T-helper 17 cell (primary cell): ENCODE measurements at places on chromosomes 11 and 22. TPM values are rescaled to one million over a fixed set of nuclear protein-coding genes. Genes with fewer than 3 reads are reported as not detected.

DNA sequence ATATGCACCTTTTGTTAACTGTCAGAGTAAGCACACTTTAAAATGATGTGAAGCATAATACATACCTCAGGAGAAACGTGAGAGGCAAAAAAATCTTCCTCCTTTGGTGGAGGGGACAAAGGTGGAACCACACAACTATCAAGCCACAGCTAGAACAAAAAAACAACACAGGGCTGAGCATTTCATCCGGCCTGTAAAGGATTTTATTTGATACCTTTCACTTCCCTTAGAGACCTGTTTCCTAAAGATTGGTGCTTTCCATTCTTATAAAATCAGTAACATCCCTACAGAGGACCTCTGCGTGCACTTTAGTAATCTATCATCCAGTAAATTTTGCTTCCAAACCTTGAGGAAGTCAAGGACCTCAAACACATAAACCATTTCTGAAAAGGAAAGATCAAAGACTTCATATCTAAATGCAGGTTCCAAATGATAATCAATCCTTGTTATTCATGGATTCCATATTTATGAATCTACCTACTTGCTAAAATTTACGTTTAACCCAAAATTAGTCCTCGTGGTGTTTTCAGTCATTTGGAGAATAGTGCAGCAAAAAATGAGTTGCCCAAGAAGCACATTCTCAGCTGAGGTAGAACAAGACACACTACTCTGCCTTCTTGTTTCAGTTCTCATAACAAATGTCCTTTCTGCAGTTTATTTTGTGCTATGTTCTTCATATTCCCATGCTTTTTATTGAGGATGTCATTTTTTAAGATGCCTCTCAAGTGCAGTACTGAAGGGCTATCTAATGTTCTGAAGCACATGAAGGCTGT, 22.7 kb downstream of the ARFGAP3 start:
- no peak for DNase-seq
- H3K36me3 ChIP-seq = peaks cover 4% of the 10 kb centered on the region
- no peak overlapping the region for H3K4me3 ChIP-seq

UPK3A gene
- not detected for total RNA-seq

MS4A14 gene
- not detected for total RNA-seq

DNA sequence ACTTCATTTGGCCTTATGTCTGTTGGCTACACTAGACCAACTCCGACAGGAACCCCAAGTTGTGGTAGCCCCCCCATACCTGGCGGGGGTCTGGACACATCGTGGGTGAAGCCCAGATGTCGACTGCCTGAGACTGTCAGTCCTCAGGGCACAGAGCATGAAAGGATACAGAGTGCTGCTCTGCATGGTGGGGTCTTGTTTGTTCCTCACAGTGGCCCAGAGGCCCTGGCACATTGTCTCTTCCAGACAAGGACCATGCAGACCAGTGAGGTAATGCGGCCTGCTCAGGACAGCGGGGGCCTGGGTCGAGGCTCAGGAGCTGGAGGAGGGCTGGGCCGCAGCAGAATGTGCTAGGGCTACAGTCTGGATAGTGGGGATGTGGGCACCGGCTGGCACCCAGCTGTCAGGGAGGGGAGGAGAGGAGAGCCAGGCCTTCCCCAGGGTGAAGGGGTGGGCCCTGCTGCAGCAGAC, 14.6 kb downstream of the CAPN5 start:
- H3K27ac ChIP-seq = peak overlapping the region; percentile 85
- peaks cover 15% of the 10 kb centered on the region for H3K4me1 ChIP-seq
- no peaks in the 10 kb centered on the region for H3K36me3 ChIP-seq
- no peaks in the 10 kb centered on the region for H3K27me3 ChIP-seq
- DNase-seq = peak; percentile 9

DNA sequence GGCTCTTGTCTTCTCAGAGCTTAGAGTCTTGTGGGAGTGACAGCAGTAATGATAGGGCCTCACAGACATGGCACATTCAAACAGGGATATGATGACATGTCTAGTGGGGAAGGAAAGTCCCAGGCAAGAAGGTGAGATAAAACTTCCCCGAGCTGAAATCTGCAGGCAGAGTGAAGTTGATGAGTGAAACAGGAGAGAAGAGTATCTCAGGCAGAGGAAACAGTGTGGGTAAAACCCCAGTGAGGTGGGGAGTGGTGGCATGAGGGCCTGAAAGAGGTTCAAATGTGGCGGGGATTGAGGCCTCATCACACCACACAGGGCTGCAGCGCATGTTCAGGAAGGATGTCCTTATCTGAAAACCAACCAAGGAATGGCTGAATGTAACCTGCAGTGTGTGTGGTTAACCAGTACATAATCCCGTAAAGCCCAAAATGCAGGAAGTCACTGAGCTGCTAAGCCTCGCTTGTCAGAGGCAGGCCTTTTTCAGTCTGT, 153.8 kb upstream of the E2F8 start:
- H3K36me3 ChIP-seq = no peaks in the 10 kb centered on the region
- H3K4me3 ChIP-seq = no peak overlapping the region
- DNase-seq = no peak
- peaks cover 13% of the 10 kb centered on the region for H3K27me3 ChIP-seq
- H3K27ac ChIP-seq = no peak overlapping the region

GP1BB gene
- total RNA-seq = 3.5 TPM

DNA sequence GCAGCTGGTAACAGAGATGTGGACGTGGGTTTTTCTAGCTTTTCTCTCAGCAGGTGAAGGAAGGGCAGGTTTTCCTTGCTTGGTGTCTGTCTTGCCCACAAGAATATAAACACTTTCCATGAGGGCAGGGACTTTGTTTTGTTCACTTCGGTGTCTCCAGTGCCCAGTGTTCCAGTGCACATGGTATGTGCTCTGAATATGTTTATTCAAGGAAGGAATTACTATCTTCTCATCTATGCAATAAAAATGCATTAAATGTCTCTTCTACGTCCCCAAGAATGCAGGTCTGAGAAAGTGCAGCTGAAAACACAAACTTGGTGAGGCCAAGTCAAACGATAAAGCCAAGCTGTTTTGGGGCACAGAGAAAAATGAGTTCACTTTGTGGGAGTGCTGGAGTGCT, 56.3 kb upstream of the PLET1 start:
- H3K4me3 ChIP-seq = no peak overlapping the region
- H3K4me1 ChIP-seq = peaks cover 23% of the 10 kb centered on the region
- DNase-seq = no peak
- peaks cover 4% of the 10 kb centered on the region for H3K36me3 ChIP-seq

KCNA4 gene
- total RNA-seq = not detected

OAF gene
- 1.3 TPM for total RNA-seq

GRCh38 chr11:83292709-83293456, 6.7 kb upstream of the CCDC90B start:
- H3K27ac ChIP-seq = peak overlapping the region; percentile 24
- no peak for DNase-seq
- H3K4me1 ChIP-seq = peaks cover 7% of the 10 kb centered on the region
- peaks cover 2% of the 10 kb centered on the region for H3K36me3 ChIP-seq
- H3K27me3 ChIP-seq = peaks cover 41% of the 10 kb centered on the region

WT1 gene
- not detected for total RNA-seq

DNA sequence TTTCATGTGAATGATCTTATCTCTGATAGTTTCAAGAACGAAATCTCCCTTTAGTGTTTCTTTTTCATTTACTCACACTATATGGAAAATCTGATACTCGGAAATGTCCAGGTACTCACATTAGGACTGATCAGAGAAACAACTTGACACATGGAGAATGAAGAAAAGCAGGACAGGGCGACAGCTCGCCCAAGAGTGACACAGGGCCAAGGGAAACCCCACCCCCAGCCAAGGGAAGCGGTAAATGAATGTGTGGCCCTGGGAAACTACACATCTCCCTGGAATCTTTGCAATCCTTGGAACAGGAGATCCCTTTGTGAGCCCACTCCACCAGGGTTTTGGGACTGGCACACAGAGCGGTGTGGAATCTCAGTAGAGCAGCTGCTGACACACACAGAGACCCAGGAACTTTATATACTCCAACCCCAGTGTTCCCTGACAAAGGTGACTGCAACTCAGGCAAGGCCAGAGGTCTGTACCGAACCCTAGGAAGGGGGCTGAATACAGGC, 303.7 kb upstream of the ARHGAP42 start:
- no peaks in the 10 kb centered on the region for H3K36me3 ChIP-seq
- H3K27me3 ChIP-seq = no peaks in the 10 kb centered on the region
- no peaks in the 10 kb centered on the region for H3K4me1 ChIP-seq
- no peak overlapping the region for H3K27ac ChIP-seq
- no peak for DNase-seq
- no peak overlapping the region for H3K4me3 ChIP-seq

COX8A gene
- 108 TPM for total RNA-seq

GRCh38 chr22:32144496-32145274, 14.4 kb downstream of the C22orf42 start:
- peak overlapping the region; percentile 91 for H3K27ac ChIP-seq
- no peak overlapping the region for H3K4me3 ChIP-seq
- peaks cover 37% of the 10 kb centered on the region for H3K4me1 ChIP-seq
- DNase-seq = no peak
- H3K27me3 ChIP-seq = no peaks in the 10 kb centered on the region

- peaks cover 7% of the 10 kb centered on the region for H3K36me3 ChIP-seq
- H3K27me3 ChIP-seq = no peaks in the 10 kb centered on the region
- peaks cover 22% of the 10 kb centered on the region for H3K4me1 ChIP-seq
Measured at GRCh38 chr11:118998822-118999221, 884 bp downstream of the CENATAC start.

BCO2 gene
- 2.5 TPM for total RNA-seq

DTX4 gene
- 1.1 TPM for total RNA-seq

- DNase-seq = no peak
- H3K36me3 ChIP-seq = no peaks in the 10 kb centered on the region
- H3K4me3 ChIP-seq = no peak overlapping the region
- no peak overlapping the region for H3K27ac ChIP-seq
Measured at GRCh38 chr22:20011123-20011992, 5.3 kb downstream of the ARVCF start.

DNA sequence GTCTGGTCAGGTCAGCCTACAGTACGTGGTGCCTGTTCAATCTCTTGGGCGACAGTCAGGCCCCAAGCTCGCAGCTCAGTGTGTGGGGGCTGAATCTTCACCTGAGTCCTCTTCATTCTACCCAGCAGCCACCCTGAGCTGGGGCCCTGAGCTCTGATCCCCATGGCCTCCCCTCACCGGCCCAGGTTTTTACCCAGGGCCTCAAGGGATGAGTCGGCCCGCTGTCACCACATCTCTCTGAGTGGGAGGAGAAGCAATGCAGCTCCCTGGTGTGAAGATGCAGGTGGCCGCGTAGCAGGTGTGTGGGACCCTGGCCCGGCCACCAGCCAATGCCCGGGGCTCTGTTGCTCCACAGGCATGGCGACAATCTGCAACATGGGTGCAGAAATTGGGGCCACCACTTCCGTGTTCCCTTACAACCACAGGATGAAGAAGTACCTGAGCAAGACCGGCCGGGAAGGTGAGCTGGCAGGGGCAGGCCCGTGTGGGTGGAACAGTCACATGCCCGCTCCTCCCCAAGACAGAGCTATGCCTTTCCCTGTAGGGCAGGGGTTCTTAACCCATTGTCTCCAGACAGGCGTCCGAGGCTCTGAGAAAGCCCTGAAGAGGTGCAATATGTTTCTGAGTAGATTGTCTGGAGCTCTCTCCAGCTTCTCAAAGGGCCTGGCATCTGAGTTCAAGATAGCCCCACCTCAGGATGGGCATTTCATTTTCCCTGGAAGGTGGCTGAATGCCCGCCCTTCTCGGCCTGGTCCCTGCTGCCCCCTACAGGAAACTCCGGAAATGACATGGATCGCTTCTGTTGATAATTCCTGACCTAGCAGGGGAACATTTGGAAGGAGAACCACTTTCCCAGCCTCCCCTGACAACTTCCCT, 26.9 kb downstream of the POLR3H start:
- H3K27me3 ChIP-seq = no peaks in the 10 kb centered on the region
- peaks cover 3% of the 10 kb centered on the region for H3K4me1 ChIP-seq

DNA sequence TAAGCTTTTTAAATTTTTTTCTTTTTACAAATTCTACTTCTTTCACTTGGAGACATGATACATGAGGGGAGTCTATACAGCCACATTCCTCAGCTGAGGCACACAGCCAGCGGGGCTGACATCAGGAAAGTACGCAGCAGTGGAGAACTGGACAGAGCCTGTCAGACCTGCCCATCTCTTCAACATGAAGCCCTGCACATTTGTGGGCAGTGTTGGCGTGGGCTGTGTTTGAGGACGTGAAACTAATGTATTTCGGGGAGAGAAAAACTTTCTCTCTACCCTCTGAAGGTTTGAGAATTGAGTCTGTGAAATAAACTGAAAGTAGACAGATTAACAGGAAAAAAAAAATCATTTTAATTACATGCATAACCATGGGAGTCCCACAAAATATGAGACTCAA, 84.8 kb upstream of the HTATIP2 start:
- peaks cover 40% of the 10 kb centered on the region for H3K27me3 ChIP-seq
- H3K4me3 ChIP-seq = no peak overlapping the region
- H3K27ac ChIP-seq = no peak overlapping the region
- DNase-seq = no peak
- no peaks in the 10 kb centered on the region for H3K36me3 ChIP-seq
- H3K4me1 ChIP-seq = no peaks in the 10 kb centered on the region

SLC29A2 gene
- 5.4 TPM for total RNA-seq

- H3K4me1 ChIP-seq = no peaks in the 10 kb centered on the region
- no peak overlapping the region for H3K27ac ChIP-seq
- no peaks in the 10 kb centered on the region for H3K36me3 ChIP-seq
- DNase-seq = no peak
Measured at GRCh38 chr11:27618281-27618915, 81.9 kb downstream of the BDNF start.

GRCh38 chr11:125871391-125872137, 15.9 kb upstream of the HYLS1 start:
- peaks cover 6% of the 10 kb centered on the region for H3K4me1 ChIP-seq
- H3K36me3 ChIP-seq = no peaks in the 10 kb centered on the region
- no peak for DNase-seq
- H3K27me3 ChIP-seq = peaks cover 10% of the 10 kb centered on the region
- no peak overlapping the region for H3K4me3 ChIP-seq
